ENCODE measurements at places on chromosomes 11 and 22. TPM values are rescaled to one million over a fixed set of nuclear protein-coding genes. Genes with fewer than 3 reads are reported as not detected.
A peak's percentile ranks its signal among the peaks of the same experiment; 100 is the strongest.

The FAM181B gene
- not detected for total RNA-seq

The TMPRSS13 gene
- total RNA-seq: not detected

The EMID1 gene
- 0.54 TPM for total RNA-seq

The TMEM86A gene
- total RNA-seq: 0.36 TPM

The MUC15 gene
- not detected for total RNA-seq

The RASSF10 gene
- total RNA-seq: not detected

The ZNF215 gene
- total RNA-seq: 7.2 TPM

The FREY1 gene
- not detected for total RNA-seq

The TP53AIP1 gene
- not detected for total RNA-seq

The CBL gene
- 6.1 TPM for total RNA-seq

The KIF18A gene
- total RNA-seq: 37.2 TPM

The WNT7B gene
- total RNA-seq: under 0.01 TPM

The MRGPRX2 gene
- not detected for total RNA-seq

The KMT5B gene
- 13.4 TPM for total RNA-seq

The NOX4 gene
- 10.8 TPM for total RNA-seq

The CHRNA10 gene
- total RNA-seq: under 0.01 TPM

The KDM4D gene
- 0.90 TPM for total RNA-seq

The MAPK8IP2 gene
- under 0.01 TPM for total RNA-seq

DNA sequence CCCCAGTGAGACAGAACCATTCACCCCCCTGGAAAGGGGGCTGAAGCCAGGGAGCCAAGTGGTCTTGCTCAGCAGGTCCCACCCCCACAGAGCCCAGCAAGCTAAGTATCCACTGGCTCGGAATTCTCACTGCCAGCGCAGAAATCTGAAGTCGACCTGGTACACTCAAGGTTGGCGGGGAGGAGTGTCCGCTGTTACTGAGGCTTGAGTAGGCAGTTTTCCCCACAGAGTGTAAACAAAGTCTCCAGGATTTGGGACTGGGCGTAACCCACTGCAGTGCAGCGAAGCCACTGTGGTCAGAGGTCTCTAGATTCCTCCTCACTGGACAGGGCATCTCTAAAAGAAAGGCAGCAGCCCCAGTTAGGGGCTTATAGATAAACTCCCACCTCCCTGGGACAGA lies 10.0 kb downstream of the PATE1 start:
- H3K36me3 ChIP-seq: no peaks in the 10 kb centered on the region
- no peak for DNase-seq
- no peak overlapping the region for H3K27ac ChIP-seq
- no peaks in the 10 kb centered on the region for H3K4me1 ChIP-seq
- no peaks in the 10 kb centered on the region for H3K27me3 ChIP-seq

DNA sequence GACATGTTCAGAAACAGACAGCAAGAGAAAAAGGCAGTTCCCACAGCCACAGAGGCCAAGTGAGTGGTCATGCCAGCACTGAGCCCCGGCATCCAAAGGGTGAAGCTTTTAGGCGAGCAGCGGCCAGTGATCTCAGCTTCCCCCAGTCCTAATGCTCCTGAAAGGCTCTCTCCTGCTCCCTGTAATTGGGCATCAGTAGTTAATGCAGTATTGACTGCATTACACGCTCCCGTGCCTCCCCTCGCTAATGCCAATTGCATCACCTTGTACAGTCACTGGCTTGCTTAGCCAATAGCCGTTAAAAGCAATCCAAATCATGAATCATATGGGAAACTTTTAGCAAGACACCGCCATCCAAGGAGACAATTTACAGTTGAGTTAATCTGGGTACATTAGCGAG lies 4.9 kb downstream of the LMO1 start:
- H3K27ac ChIP-seq: no peak overlapping the region
- H3K36me3 ChIP-seq: no peaks in the 10 kb centered on the region
- no peaks in the 10 kb centered on the region for H3K4me1 ChIP-seq
- DNase-seq: peak; percentile 26
- H3K4me3 ChIP-seq: no peak overlapping the region

GRCh38 chr11:80726236-80726635 lies 1285.4 kb upstream of the TENM4 start:
- no peaks in the 10 kb centered on the region for H3K36me3 ChIP-seq
- no peaks in the 10 kb centered on the region for H3K4me1 ChIP-seq
- no peaks in the 10 kb centered on the region for H3K27me3 ChIP-seq

GRCh38 chr11:67656278-67656922 lies 5.9 kb upstream of the ACY3 start:
- peaks cover 9% of the 10 kb centered on the region for H3K27me3 ChIP-seq
- H3K4me1 ChIP-seq: no peaks in the 10 kb centered on the region
- H3K27ac ChIP-seq: no peak overlapping the region
- peak; percentile 7 for DNase-seq

DNA sequence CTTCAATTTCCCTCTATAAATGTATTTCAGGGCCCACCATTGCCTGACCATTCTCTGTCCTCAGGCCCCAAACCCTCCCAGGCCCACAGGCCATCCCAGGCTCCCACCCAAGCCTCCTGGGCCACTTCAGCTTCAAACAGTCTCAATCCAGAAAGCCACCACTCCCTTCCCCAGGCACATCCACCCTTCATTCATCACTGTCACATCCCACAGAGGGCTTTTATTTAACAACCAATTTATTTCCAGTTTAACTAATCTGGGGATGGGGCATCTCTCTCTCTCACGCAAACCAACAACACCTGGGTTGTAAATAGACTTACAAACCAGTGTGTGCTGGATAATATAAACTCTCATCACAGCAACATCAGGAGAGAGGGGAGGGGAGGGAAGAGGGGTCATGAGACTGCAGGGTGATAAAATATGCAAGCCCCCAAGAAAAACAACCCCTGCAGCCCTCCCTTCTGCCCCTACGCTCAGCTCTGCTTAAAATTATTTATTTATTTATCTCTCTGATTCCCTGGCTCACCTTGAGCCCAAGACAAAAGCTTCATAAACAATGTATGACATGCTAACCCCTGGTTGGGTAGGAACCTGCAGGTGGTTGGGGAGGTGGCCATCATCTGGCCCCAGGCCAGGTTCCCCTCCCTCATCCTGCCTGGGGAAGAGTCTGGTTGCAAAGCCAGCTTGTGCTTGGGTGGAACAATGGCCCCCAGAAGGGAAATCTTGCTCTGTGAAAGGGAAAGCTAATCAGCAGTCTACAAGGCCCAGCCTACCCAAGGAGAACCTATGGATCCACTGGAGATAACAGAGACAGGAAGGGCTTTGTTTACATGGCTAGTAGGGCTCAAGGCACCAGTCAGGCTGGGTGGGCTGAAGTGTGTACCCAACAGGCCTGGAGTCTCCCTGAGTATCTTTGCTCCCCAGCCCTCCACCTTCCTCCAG lies 359.2 kb downstream of the BUD13 start:
- no peak overlapping the region for H3K27ac ChIP-seq
- H3K4me1 ChIP-seq: no peaks in the 10 kb centered on the region
- no peaks in the 10 kb centered on the region for H3K27me3 ChIP-seq
- no peak for DNase-seq
- no peak overlapping the region for H3K4me3 ChIP-seq

GRCh38 chr11:70608568-70609470 lies 210.5 kb downstream of the CTTN start:
- H3K36me3 ChIP-seq: no peaks in the 10 kb centered on the region
- no peak overlapping the region for H3K27ac ChIP-seq
- no peaks in the 10 kb centered on the region for H3K27me3 ChIP-seq
- peak; percentile 49 for DNase-seq
- H3K4me1 ChIP-seq: peaks cover 8% of the 10 kb centered on the region
- no peak overlapping the region for H3K4me3 ChIP-seq

GRCh38 chr11:16148301-16148931 lies 207.9 kb downstream of the SOX6 start:
- H3K4me3 ChIP-seq: no peak overlapping the region
- H3K36me3 ChIP-seq: no peaks in the 10 kb centered on the region
- H3K27me3 ChIP-seq: no peaks in the 10 kb centered on the region
- H3K4me1 ChIP-seq: peaks cover 7% of the 10 kb centered on the region
- no peak for DNase-seq

- no peaks in the 10 kb centered on the region for H3K4me1 ChIP-seq
- H3K36me3 ChIP-seq: no peaks in the 10 kb centered on the region
- DNase-seq: peak; percentile 29
- no peak overlapping the region for H3K27ac ChIP-seq
These were observed 132.7 kb upstream of the RCN1 start for GRCh38 chr11:31958076-31958735.

DNA sequence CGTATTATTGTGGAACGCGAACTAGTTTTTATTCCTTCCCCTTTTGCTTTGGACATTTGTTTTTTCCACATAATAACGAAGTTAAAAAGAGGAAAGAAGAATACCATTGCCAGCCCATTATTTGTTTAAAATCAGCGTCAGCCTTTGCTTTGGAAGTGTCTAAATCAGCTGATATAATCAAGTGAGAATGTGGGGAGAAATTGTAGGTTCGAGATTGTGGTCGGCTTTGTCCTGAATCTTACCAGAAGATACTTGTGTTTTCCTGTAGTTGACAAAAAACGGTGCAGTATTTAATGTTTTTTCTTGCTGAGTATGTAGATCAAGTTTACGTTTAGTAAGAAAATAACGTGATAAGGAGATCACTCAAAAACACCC lies 935 bp downstream of the ZNF143 start:
- peak; percentile 15 for DNase-seq
- H3K4me3 ChIP-seq: peak overlapping the region; percentile 55
- H3K27me3 ChIP-seq: no peaks in the 10 kb centered on the region
- H3K36me3 ChIP-seq: no peaks in the 10 kb centered on the region
- H3K27ac ChIP-seq: peak overlapping the region; percentile 95

GRCh38 chr11:47915374-47915773 lies 65.0 kb upstream of the PTPRJ start:
- H3K27ac ChIP-seq: no peak overlapping the region
- DNase-seq: no peak
- no peaks in the 10 kb centered on the region for H3K27me3 ChIP-seq
- H3K4me1 ChIP-seq: peaks cover 11% of the 10 kb centered on the region

DNA sequence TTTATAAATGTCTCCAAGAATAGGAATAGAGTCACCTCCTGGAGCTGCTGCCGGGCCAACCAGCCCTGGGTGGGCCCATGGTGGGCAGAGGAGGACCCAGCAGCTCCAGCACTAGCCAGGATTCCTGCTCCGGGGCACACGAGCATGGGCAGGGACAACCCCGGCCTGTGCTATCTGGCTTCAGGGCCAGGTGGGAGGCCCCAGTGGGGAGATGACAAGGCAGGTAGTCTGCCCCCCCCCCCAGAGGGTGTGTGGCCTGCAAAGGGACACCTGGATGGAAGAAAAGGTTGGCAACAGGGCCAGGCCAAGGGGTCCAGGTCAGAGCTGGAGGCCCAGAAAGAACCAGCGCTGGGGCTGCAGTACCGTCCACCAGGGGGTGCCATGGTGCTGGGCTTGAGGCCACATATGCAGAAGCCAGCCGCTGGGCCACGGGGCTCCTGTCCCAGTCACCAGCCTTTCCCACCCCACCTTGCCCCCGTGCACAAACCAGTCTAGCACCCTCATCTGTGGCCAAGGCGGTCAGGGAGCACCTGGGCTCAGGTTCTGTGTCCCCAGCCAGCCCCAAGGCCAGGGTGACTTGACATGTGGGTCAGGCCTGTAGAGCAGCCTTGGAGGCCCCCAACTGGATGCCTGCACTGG lies 3.4 kb downstream of the TSPAN32 start:
- H3K27me3 ChIP-seq: no peaks in the 10 kb centered on the region
- peak; percentile 58 for DNase-seq
- no peaks in the 10 kb centered on the region for H3K36me3 ChIP-seq
- peak overlapping the region; percentile 98 for H3K27ac ChIP-seq

- no peak overlapping the region for H3K27ac ChIP-seq
- H3K4me1 ChIP-seq: peaks cover 3% of the 10 kb centered on the region
- DNase-seq: no peak
- no peaks in the 10 kb centered on the region for H3K27me3 ChIP-seq
- H3K36me3 ChIP-seq: no peaks in the 10 kb centered on the region
- H3K4me3 ChIP-seq: no peak overlapping the region
These were observed 27.5 kb upstream of the MTCH2 start for GRCh38 chr11:47669856-47670255.

DNA sequence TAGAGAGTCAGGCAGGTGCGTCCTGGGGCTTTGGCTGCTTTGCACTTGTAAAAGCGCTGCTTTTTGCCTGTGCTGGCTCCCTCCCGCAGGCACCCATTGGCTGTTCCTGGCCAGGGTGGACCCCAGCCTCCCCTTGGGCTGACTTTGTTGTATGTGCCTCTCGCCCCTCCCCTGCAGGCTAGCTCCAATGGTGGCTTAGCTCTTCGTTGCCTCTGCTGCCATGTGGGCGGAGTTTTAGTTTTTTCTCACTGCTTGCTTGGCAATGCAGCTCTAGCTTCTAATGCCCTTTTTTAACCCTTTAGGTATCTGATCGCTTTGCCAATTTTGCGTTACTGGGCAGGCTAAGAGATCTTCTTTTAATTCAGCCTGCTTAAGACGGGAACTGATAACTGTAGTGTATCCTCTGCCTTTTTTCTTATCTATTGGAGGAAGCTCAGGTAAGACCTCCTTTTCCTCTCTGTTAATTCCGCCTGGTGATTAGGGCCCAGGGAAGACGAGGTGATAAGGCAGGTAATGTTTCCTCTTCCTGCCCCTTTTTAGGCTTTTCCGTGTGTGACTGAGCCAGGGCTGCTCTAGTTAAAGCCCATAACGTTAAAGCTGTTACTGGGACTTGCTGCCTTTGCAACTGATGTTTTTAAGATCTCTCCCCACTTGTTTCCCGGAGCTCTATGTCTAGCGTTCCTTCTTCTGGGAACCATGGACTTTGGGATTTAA lies 11.7 kb upstream of the GLYATL1 start:
- no peak overlapping the region for H3K4me3 ChIP-seq
- H3K4me1 ChIP-seq: peaks cover 3% of the 10 kb centered on the region
- H3K36me3 ChIP-seq: no peaks in the 10 kb centered on the region

DNA sequence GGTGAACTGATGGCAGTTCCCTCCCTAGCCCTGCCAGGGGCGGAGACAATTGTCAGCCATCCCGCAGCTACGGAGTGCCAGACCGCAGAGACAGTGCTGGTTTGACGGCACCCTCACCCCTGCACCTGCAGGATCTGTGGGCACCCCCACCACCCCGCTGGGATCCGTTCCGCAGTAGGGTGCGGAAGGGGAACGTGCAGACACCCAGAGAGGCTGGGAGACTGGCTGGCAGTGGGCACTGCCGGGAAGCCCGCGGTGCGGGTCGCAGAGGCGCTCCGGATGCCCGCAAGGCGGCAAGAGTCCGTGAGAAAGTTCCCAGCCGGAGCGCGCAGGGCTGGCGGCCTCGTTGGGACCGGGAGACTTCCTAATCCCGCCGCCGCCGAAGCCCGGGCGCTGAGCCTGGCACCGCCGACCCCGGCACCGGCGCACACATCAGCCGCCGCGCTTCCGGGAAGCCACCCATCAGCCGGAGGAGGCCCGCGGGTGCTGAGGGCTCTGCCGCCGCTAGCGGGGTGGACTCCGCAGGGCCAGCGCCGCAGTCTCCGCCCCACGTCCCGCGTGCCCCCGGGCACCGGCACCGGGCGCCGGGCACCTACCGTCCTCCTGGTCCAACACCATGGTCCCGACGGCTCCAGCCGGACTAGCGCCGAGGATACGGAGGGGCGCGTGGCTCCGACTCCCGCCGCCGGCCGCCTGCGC lies 4.3 kb upstream of the LMO1 start:
- H3K4me1 ChIP-seq: no peaks in the 10 kb centered on the region
- H3K27me3 ChIP-seq: peaks cover 74% of the 10 kb centered on the region
- no peaks in the 10 kb centered on the region for H3K36me3 ChIP-seq
- H3K4me3 ChIP-seq: no peak overlapping the region
- H3K27ac ChIP-seq: no peak overlapping the region

- H3K27me3 ChIP-seq: no peaks in the 10 kb centered on the region
- H3K4me3 ChIP-seq: no peak overlapping the region
- H3K27ac ChIP-seq: peak overlapping the region; percentile 71
- H3K4me1 ChIP-seq: peaks cover 9% of the 10 kb centered on the region
These were observed 186.5 kb downstream of the SWAP70 start for GRCh38 chr11:9850224-9850895.

GRCh38 chr11:134488913-134489312 lies 76.9 kb upstream of the B3GAT1 start:
- no peaks in the 10 kb centered on the region for H3K27me3 ChIP-seq
- H3K4me3 ChIP-seq: no peak overlapping the region
- DNase-seq: no peak
- H3K36me3 ChIP-seq: no peaks in the 10 kb centered on the region
- H3K4me1 ChIP-seq: no peaks in the 10 kb centered on the region
